ENCODE measurements at places on chromosomes 4 and X.

DNA sequence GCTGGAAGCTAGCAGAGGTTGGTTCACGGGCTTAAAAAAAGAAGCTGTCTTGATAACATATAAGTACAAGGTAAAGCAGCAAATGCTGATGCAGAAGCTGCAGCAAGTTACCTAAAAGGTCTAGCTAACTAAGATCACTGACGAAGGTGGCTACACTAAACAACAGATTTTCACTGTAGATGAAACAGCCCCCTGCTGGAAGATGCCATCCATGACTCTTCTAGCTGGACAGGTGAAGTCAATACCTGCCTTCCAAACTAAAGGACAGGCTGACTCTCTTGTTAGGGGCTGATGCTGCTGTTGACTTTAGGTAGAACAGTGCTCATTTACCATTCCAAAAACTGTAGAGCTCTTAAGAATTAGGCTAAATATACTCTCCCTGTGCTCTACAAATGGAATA lies 99.5 kb downstream of the FBXW7 start:
- DNase-seq = no peak

- DNase-seq = no peak
Measured at GRCh38 chrX:132737743-132738142, 220.7 kb downstream of the HS6ST2 start.

DNA sequence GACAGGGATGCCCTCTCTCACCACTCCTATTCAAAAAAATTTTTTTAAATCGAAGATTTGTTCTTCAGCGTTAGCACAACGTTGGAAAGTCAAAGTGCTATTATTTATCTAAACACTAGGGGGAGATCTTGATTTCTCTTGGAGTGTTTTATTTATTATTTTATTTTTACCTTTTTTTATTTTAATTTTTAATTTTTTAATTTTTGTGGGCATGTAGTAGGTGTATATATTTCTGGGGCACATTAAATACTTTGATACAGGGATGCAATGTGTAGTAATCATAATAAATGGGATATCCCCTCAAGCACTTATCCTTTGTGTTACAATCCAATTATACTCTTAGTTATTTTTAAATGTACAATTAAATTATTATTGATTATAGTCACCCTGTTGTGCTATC lies 37.4 kb upstream of the SLC10A4 start:
- no peak for DNase-seq

- DNase-seq = no peak
Measured at GRCh38 chrX:102654696-102655095, 3.4 kb downstream of the GPRASP1 start.
